Subcutaneous preadipocyte (primary cell): ENCODE measurements at places on chromosomes 13 and 19. TPM values are rescaled to one million over a fixed set of nuclear protein-coding genes. Genes with fewer than 3 reads are reported as not detected.

Gene VAV1
- not detected in 2 replicates for total RNA-seq

Gene HSPB6
- total RNA-seq = 21.3 and 48.9 TPM in 2 replicates

Gene ZNF285
- total RNA-seq = 1.2 and 3.3 TPM in 2 replicates

Gene NCLN
- 54.7 and 73.5 TPM in 2 replicates for total RNA-seq

Gene FFAR1
- not detected in 2 replicates for total RNA-seq

Gene CFAP97D2
- total RNA-seq = not detected in 2 replicates

Gene BCAM
- 1.8 and 2.2 TPM in 2 replicates for total RNA-seq

Gene IL17D
- total RNA-seq = 0.98 and 1.5 TPM in 2 replicates

Gene BCKDHA
- 35.6 and 37.9 TPM in 2 replicates for total RNA-seq

Gene VMAC
- 4.3 and 5.5 TPM in 2 replicates for total RNA-seq

Gene NCAN
- under 0.01 TPM in 1 of 2 replicates, not detected in the other for total RNA-seq

Gene CACNA1A
- 6.6 and 9.2 TPM in 2 replicates for total RNA-seq

Gene ZNF433
- total RNA-seq = 0.98 and 1.5 TPM in 2 replicates

Gene ZNF724
- 6.6 and 11.1 TPM in 2 replicates for total RNA-seq

Gene ZNF283
- total RNA-seq = 8.8 and 10.7 TPM in 2 replicates

Gene GRK1
- not detected in 2 replicates for total RNA-seq

Gene FGF9
- not detected in 2 replicates for total RNA-seq

Gene PNKP
- 33.8 and 55.5 TPM in 2 replicates for total RNA-seq

Gene TJP3
- not detected in 2 replicates for total RNA-seq

Gene KIR3DL1
- not detected in 2 replicates for total RNA-seq

Gene KIR3DL2
- not detected in 2 replicates for total RNA-seq

Gene SOX21
- not detected in 2 replicates for total RNA-seq

Gene NEK5
- under 0.01 and 0.37 TPM in 2 replicates for total RNA-seq

Gene FARP1
- total RNA-seq = 7.7 and 15.6 TPM in 2 replicates

Gene ZNF610
- 0.78 and 2.9 TPM in 2 replicates for total RNA-seq

Gene FPR2
- 0.37 and 0.39 TPM in 2 replicates for total RNA-seq

Gene TMED1
- 28.5 and 29.0 TPM in 2 replicates for total RNA-seq

Gene GJB6
- total RNA-seq = not detected in 2 replicates

Gene FPR3
- not detected in 2 replicates for total RNA-seq

Gene NLRP12
- total RNA-seq = not detected in 2 replicates

Gene EBI3
- under 0.01 TPM in 1 of 2 replicates, not detected in the other for total RNA-seq
